ENCODE measurements at places on chromosomes 5 and 9. TPM values are rescaled to one million over a fixed set of nuclear protein-coding genes. Genes with fewer than 3 reads are reported as not detected.

Gene ZNF658
- total RNA-seq: 11.3 TPM

Gene KIF27
- total RNA-seq: 12.5 TPM

DNA sequence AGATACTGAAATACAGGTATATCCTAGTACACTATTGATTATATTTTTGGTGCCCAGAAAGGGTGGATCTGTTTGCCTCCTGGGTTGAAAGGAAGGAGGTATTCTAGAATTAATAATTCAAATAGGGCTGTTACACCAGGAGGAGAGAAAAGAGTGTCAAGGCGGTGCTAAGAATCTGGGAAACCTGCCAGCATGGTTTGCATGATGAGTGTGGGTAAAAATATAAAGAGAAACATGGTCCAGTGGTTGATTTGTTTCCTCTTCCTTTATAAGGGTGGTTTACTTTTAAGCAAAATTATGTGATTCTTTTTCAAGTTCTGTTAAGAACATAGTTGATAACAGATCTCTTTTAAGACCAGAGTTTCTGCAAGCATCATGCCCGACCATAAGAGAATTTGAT lies 69.4 kb upstream of the NFIB start:
- peak; percentile 55 for DNase-seq

- no peak for DNase-seq
Measured at GRCh38 chr9:81069038-81069795, 620.1 kb downstream of the TLE1 start.

Gene HRH2
- 1.7 TPM for total RNA-seq

Gene IFNA5
- total RNA-seq: not detected

DNA sequence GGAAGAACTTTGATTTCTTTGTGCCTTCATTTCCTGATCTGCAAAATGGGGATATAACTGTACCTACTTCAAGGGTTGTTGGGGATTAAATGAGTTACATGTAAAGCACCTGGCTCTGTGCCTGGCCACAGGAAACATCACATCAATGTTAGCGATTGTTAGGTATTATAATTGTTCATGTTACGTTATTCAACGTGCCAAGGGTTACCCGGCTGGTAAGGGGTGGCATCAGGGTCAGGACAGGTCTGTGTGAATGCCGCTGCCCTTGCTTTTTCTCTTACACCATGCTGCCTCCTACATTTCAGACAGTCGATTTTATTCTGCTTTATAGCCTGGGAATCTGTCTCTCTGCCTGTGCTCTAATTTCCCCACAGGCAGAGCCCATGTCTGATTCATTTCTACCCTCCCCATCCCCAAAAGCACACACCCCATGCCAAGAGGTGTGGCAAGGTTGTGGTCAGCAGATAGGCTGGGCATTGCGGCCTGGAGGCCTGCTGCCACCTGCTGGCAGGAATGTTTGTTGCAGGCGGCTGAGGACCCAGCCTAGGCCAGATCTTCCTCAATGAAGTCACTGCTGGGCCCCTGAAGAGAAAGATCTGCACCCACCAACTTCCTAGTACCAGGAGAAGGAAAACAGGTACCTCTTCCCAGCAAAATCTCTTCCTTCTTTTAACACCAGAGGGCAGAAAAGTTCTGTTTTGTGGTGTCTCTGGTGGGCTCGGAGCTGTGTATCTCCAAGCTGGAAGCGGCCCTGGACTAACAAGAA lies 5.3 kb downstream of the ANKS6 start:
- DNase-seq: peak; percentile 88

DNA sequence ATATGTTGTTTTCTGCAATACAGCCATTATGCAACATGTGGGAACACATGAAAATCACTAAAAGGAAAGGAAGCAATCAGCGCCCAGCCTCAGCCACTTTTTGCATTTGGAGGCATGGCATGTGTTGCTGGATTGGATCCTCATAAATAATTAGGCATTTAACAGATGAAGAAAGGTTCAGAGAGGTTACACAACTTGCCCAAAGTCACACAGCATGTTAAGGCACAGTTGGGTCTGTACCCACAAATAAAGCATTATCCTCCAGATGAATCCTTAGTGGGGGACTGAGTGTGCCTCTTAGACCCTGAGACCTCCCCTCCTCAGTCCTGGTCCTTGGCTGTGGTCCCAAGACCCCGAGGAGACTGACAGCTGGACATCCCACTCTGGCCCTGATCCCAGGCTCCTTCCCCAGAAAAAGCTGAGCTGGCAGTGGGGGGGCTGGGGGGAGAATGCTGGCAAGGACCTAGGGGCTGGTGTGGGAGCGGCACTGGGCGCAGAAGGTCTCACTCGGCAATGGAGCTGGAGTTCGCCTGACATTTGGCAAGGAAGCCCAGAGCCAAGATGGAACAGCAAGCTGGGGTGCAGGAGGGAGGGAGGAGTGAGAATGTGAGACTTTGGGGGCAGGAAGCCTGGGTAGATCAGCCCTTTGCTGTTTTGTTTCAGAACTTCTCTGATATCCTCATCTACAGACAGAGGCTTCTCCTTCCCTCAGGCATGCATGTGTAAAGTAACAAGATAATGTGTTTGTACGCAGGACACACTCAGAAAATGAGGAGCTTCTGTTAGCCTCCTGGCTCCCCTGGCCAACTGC lies 6.9 kb upstream of the AKNA start:
- peak; percentile 72 for DNase-seq

- DNase-seq: no peak
Measured at GRCh38 chr9:72958485-72959281, 5.8 kb upstream of the ALDH1A1 start.

DNA sequence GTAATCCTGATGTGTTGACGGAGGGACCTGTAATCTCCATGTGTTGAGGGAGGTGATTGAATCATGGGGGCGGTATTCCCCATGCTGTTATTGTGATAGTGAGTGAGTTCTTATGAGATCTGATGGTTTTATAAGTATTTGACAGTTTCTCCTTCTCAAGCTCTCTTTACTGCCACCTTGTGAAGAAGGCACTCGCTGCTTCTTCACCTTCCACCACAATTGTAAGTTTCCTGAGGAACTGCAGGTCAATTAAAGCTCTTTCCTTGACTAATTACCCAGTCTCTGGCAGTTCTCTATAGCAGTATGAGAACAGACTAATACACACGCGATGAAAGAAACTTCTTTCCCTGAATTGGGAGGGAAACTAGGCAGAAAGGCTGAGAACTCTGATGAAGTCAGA lies 141.1 kb upstream of the RAD23B start:
- no peak for DNase-seq

Gene SLC30A5
- 46.4 TPM for total RNA-seq

Measured in tongue (tissue), 3 donors.